Activated CD4-positive, alpha-beta T cell treated with anti-CD3 and anti-CD28 coated beads, Interleukin-2, Interleukin-6, amounts not matched to agents 100 ng/mL and 50 ng/mL, durations not matched to agents 16 hours and 8 hours (primary cell): ENCODE measurements at places on chromosomes 16 and 17.
A peak's percentile ranks its signal among the peaks of the same experiment; 100 is the strongest.

- DNase-seq, result no peak
These were observed 43.1 kb downstream of the PIK3R5 start for GRCh38 chr17:8922451-8922850.

DNA sequence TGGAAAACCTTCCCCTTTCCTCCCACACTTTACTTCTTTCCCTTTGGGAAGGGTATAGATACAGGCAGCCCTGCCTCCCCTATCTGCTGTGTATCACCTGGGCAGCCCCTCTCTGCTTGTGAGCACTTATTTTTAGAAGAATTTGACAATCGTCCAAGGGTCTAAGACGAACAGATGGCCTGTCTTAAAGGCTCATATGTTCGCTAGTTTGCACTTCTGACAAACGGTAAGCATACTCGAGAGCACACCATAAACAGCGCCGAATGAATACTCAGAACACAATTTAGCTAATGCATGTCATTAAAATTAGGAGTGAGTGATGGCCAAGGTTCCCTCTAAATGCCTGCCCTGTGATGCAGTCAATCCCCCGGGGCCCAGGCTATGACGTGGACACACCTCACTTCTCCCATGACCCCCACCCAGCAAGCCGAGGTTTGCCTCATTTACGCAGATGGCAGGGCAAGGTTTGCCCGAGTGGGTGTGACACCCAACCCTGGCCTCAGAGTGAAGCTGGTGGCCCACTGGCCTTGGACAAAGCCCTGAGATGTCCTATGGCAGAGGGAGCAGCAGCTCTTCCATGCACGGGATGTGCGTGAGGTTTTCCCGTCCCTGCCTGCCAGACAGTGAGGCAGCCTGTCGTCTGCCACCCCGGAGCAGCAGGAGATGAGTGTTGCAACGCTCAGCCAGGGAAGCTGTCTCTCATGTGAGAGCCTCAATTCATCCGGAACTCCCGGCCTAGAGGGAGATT, 125.2 kb downstream of the C16orf78 start:
- DNase-seq, result no peak

DNA sequence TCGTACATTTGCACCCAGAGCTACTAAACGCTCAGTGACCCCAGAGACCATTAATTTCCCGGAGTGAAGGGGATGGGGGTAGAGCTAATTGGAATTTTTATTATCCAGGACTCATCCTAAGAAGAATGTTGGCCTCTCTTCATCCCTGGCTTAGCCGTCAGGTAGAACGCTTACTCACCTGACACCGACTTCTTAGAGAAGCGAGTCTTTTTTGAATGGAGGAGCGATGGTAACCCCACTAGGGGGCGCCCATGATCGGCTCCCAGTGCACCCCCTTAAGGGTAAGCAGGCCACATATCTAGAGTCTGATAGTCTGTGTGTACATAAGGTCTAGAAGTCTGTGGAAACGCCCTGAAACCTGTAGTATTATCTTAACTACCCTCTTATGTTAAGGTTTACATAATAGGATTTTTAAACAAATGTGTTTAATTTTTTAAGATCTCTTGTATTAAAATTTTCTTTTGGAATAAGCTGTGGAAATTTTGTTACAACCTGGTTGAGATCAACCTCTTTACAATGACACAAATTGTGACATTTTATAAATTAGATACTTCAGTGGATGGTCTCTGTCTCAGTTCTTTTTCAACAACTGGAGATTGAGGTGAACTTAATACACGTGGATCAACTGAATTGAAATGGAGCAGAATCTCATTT, 229.8 kb downstream of the CPPED1 start:
- peak; percentile 81 for DNase-seq

GRCh38 chr16:85475233-85475632, 137.9 kb upstream of the GSE1 start:
- DNase-seq, result no peak

DNA sequence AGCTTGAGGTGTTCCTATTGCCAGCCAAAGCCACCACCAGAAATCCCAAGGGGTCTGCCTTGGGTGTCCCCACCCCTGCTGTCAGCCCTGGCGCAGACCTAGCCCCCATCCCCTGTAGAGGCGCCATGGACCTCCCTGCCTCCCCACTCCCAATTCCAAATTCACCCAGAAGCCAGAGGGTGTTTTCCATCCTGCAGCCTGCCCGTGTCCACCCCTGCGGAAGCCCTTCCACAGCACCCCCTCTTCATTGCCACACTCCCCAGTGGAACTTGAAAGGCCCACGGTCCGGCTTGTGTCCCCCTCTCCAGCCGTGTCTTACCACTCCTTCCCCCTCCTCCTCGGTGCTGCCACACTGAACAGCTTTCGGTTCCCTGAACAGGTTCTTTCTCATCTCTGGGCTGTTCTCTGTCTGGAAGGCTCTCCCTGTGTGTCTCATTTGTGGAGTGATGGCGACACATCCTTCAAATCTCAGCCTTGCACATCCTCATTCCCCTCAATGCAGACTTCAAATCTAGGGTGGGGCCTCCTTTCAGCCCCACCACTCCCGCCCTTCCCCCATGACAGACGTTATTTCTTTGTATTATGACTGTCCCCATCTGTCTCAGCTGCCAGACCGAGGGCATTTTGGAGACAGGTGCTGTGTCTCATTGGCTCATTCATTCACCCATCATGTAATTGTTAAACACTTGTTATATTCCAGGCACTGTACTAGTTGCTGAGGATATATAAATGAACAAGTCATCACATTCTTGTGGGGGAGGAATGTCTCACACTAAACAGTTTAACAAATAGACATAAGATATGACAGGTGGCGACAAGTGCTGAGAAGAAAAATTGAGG, 36.3 kb downstream of the ADGRG5 start:
- no peak for DNase-seq

- DNase-seq, result no peak
These were observed 43.4 kb upstream of the SLC38A10 start for GRCh38 chr17:81338274-81339190.

- DNase-seq, result no peak
These were observed 24.7 kb upstream of the CIITA start for GRCh38 chr16:10852286-10852685.

- no peak for DNase-seq
These were observed 14.3 kb downstream of the PRCD start for GRCh38 chr17:76554131-76554530.

DNA sequence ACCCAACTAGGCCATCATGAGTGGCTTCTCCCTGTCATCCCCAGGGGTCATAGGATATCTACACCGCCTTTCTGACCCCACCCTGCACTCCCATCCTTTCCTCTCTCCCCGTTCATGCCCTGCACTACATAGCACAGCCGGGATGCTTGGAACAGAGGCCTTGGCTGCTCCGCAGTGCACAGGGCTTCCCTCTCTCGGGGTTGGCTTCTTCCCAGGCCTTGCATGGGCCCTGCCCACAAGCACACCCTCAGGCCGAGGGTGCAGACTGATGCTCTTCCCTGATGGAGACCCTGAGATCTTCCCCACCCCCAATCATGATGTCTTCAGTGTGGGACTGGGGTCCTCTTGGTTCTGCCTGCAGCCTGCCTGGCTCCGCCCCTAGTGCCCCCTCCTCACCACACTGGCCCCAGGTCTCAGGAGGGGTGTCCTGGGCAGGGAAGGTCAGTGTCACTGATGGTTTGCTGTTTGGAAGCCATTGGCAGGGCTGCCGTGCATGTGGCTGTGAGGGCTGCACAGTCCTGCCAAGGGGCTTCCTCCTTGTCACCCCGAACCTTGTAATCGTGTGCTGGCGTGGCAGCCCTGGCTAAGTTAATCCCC, 14.3 kb upstream of the NAGLU start:
- DNase-seq, result no peak

- no peak for DNase-seq
These were observed 37.1 kb downstream of the TMEM11 start for GRCh38 chr17:21176773-21177395.

GRCh38 chr16:3188675-3188924, 596 bp downstream of the OR1F1 start:
- no peak for DNase-seq

DNA sequence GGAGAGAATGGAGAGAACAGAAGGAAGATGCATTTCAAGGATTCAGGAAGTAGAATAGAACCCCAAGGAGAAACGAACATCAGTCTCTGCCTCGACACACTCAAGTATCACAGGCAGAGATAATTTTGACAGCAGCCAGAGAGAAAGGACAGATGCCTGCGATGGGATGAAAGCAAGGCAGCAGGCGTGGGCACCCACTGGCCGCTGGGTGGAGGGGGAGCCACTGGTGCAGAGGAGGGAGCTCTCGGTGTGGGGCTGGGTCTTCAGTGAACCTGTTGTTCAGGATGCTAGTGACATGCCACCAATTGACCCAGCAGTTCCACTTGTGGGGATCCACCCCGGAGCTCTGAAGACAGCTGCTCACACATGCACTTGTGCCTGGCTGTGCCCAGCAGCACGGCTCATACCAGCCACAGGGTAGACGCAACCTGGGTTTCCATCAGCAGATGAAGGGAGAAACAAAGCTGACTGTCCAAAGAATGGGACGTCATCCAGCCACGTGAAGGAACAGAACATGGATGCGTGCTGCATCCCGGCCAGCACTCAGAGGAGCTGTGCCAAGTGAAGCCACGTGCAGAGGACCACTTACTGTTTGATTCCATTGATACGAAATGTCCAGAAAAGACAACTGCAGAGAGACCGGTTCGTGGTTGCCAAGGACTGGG, 127.0 kb downstream of the BANP start:
- DNase-seq, result no peak
